ENCODE measurements at places on chromosomes 3 and 15.

GRCh38 chr15:79094611-79095021 lies 4.0 kb upstream of the RASGRF1 start:
- no peak for DNase-seq

GRCh38 chr15:70633991-70634390 lies 129.4 kb downstream of the UACA start:
- no peak for DNase-seq

DNA sequence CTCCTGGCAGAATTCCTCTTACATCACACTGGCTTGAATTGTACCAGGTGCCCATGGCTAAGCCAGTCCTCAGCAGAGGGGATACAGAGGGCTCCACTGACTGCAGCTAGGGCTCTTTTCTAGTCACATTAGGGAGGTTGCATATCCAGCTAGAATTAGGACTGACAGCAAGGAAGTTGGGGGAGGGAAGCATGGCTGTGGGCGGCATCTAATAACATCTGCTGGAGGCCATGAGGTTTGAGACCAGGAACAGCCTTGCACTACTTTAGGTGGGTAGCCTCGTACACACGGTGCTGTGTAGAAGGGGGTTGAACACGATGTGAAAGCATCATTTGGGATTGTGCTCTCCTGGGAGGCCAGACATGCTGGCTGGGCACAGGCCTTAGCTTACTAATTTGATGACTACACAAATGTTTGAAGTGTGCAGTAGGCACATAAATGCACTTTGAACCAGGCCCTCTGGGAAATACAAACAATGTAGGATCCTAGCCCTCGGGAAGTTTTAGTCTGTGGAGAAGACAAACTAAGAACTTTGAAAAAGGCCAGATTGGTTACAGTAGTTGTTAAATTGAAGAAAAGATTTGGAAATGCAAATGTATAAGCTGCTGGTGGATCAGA lies 30.2 kb downstream of the CHCHD6 start:
- DNase-seq, result no peak

DNA sequence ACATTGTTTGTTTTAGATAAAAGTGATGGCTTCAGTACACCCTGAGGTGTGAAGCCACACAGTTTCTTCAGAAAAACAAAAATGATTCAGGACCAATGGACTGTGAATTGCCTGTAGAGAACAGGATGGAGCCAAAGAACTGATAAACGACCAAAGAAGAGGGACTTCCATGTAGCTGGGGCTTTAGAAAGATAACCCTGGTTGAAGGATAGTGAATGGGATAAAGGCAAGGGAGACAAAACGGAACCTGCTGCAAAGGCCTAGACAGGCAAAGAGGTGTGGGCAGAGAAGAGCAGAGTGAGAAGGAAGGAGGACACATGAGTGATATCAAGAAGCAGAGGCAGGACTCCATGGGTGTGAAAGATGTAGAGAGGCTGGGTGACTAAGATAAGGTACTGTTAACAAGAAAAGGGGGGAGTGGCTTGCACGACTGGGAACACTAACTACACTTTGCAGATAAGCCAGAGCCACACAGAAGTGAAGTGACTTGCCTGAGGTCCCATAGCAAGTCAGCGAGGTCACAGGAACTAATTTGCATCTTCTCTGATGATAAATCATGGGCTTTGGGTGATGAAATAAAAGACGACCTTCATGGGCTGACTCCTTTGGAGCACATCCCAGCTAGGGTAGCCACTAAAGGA lies 44.3 kb downstream of the RAB6B start:
- DNase-seq, result no peak

DNA sequence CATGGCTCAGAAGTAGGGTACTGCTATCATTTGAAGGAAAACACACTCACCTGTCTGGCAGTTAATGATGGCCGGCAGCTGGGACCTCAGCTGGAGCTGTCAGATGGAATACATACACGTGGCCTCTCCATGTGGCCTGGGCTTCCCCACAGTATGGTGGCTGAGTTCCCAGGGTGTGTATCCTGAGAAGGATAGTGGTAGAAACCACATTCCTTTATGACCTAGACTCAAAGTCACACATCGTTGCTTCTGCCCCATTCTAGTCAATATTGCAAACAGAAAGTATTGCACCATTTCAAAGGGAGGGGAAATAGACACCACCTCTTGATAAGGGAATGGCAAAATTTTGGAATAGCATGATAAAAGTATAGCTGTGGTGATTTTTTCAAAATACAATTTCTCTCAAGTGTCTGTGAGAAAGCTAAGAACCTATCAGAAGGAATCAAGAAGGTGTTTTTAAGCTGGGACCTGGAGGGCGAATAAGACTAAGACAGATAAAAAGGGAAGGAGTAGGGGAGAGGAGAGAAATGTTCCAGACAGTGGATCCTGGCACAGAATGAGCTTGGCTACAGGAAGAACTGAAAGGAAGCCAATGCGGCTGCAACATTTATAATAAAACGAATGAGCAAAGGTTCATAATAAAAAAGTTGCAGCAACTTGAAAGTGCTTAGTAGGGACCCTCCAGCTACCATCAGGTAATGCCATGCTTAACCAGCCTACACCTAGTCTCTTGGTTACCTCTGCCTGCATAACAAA lies 40.1 kb upstream of the GALNT15 start:
- no peak for DNase-seq

- no peak for DNase-seq
Observed at GRCh38 chr15:93312891-93313486, 224.0 kb upstream of the RGMA start.

DNA sequence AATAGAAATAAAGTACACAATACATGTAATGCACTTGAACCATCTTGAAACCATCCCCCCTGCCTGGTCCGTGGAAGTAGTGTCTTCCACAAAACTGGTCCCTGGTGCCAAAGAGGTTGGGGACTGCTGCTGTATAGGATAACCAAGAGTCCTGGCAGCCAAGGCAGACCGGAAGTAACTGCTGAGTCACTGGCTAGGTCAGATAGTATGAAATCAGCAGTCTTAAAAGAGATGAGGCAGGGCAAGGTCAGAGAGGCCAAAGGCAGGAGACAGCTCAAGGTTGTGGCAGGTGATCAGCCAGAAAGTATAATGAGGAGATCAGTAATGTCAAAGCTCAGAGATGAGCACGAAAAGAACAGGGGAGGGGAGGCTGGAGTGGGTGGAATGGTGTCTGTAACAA lies 60.2 kb downstream of the MAP3K13 start:
- no peak for DNase-seq

GRCh38 chr3:94162700-94163099 lies 99.8 kb downstream of the NSUN3 start:
- no peak for DNase-seq

DNA sequence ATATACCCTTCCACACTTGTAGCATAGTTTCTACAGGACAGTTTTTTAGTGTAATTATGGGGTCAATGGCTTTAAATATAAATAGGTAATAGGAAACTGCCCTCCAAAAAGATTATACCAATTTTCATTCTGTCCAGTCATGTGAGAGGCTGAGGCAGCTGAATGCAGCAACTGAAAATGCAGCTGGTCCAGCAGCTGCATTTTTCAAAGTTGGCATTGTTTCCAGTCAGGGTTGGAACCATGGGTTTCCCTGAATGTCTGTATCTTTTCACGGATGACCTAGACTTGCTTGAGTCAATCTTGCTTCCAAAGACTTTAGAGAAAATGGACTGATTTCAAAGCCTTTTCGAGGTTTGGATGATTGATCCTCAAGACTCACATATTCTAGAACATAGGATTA lies 9.9 kb upstream of the KNL1 start:
- DNase-seq, result no peak

- no peak for DNase-seq
Observed at GRCh38 chr3:152073267-152073666, 195.5 kb upstream of the MBNL1 start.

DNA sequence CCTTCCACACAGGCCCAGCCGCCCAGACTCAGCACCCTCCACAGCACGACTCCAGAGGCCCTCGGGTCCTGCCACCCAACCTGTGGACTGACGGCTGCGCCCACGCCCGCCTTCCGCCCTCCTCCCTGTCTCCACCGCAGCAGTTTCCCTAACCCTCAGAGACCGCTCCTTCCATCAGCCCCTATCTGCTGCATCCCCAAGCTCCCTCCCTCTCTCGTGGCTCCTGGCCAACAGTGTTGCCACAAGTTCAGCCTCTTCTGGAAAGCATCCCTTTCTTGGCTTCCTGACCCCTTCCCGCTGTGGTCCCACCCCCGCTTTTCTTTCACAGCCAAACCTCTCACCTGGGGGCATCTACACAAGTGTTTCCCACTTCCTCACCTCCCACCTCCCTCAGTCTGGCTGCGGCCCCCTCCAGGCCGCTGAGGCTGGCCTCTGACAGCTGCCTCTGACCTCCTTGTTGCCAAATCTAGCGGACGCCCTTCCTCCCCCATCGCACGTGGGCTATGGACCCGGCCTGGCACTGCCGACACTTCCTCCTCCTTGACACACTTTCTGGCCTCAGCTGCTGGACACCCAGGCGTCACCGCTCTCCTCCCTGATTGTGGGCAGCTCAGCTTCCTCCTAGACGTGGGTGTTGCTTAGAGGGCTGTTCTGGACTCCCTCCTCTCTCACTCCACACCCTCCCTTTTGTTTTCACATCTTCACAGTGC lies 168.8 kb upstream of the TLE3 start:
- no peak for DNase-seq

GRCh38 chr3:115975796-115976195 lies 352.5 kb downstream of the GAP43 start:
- no peak for DNase-seq

DNA sequence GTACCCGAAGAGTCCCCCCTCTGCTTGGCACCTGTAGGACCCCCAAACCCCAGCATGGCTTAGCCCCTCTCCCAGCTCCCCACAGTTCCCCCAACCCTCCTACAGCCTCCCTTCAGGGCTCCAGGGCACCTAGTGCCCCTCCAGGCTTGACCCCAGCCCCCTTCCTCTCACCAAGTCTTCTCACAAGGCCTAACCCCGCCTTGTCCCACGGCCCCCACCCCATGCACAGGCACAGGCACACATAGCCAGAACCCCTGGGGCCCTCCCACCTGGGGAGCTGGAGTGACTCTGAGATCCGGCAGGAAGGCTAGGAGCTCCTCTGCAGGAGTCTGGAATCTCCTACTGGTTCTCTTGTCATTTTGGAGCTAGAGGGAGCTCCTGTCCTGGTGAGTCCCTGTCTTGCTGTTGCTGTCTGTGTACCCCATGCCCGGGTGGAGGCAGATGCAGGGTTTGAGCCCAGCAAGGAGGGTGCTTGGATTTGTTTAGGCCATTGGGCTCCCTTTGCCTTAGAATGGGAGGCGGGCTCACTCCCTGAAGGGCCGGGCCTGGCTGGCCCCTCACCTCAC lies 39.6 kb downstream of the KLF13 start:
- no peak for DNase-seq

DNA sequence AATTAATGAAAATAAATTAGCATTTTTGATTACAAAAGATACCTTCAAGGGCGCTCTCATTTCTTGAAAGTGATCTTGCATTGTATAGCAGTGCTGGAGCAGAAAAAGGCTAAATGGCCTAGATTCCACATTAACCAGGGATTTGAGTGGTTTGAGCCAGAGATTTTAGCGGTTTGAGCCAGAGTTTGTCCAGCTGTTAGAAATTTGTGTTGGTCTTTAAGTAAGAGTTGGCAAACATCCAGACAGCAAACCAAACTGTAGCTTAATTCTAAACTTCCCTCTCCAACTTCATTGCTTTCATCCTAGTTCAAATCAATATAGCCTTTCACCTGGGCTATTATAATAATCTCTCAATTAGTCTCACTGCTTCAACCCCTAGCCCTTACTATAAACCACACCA lies 351.7 kb downstream of the IGSF11 start:
- DNase-seq, result no peak

DNA sequence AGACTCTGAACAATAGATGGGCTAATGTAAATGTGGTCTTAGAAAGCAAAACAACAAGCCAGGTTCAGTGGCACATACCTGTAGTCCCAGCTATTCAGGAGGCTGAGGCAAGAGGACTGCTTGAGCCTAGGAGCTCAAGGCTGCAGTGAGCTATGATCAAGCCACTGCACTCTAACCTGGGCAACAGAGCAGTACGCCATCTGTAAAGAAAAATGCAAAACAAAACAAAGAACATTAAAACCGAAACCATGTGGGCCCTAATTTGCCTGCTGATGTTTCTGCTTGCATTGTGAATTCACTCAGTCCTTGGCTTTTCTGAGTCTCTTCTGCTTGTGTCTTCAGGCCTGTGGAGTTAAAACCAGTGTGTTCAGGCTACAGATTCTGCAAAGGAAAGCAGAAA lies 56.7 kb downstream of the CCNL1 start:
- no peak for DNase-seq

GRCh38 chr3:11575677-11576076 lies 68.0 kb downstream of the VGLL4 start:
- DNase-seq, result no peak

DNA sequence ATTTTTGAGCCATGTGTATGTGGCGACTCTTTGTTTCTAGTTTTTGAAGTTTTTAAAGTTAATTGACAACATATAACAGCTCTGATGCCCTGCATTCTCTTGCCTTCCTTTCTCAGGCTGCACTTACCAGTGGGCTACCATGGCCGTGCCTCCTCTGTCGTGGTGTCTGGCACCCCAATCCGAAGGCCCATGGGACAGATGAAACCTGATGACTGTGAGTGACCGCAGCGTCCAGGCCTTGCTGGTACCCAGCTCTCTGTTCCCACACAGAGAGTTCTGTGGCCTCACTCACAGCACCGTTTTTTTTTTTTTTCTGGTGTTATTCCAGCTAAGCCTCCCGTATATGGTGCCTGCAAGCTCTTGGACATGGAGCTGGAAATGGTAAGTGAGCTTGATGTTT lies 15.1 kb downstream of the FAH start:
- no peak for DNase-seq

DNA sequence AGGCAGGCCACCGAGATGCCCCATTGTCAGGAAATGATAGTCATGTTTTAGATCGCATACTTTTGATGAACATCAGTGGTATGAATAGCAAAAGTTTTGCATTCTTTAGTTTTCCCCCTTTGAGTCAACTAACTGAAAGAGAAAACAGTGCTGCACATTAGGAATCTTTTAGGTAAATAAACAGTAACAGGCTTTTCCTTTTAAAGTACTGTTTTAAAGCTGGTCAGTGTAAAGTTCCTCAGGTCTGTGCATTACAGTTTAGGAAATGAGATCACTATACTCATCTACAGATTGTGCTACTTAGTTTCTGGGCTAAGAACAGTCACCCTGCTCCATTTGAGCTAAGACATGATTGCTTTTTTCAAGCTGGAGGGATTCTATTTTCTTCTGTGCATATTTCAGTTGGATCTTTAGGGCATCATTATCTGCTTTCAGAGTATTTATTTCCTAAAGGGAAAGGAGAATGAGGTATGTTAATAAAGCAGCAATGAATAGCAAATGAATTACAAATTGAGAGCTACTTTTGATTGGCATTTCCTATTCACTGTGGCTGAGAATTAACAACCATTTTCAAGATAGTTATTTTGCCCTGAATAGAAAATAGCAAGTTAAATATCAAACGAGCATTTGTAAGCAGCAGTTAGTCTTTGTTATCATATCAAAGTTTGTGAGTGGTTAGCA lies 36.5 kb downstream of the FAM98B start:
- DNase-seq, result no peak

GRCh38 chr3:55066551-55067047 lies 138.7 kb upstream of the LRTM1 start:
- DNase-seq, result no peak

Measured in activated CD8-positive, alpha-beta memory T cell treated with anti-CD3 and anti-CD28 coated beads for 4 hours (primary cell).